Cerebellar nuclear complex (tissue), 1 donor: ENCODE measurements at places on chromosomes 5 and 9.

GRCh38 chr9:124019771-124020519 is 8.4 kb downstream of the LHX2 start:
- no peak for DNase-seq

DNA sequence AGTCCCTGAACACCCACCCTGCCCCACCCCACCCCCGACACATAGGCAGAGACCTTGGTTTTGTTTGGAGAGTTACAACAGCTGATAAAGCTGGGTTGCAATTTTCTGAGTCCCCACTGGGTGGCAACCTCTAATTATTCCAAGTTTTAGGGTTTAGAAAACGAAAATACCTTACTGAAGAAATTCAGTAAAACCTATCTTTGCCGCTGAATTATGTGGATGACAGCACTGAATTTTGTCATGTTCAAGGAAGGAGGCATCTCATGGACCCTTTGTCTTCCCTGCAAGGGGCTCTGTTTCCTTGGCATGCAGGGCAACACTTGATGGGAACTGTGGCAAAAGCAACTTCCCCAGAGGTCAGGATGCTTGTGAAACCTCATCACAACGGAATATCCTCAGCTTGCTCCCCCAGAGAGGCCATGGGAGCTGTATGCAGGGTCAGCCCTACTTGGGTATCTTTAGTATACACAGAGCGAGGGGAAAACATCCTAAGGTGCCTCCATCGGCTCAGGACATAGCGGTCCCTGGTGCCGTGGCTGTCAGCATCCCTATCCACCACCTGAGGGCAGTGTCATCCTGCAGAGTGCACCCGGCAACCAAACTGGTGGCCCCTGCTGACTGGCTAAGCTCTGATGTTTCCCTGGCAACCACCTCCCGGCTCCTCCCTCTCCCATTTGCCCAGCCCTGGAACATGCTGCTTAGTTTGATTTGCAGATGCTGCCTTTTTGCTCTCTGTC is 123.1 kb downstream of the RXRA start:
- DNase-seq: peak; percentile 59

DNA sequence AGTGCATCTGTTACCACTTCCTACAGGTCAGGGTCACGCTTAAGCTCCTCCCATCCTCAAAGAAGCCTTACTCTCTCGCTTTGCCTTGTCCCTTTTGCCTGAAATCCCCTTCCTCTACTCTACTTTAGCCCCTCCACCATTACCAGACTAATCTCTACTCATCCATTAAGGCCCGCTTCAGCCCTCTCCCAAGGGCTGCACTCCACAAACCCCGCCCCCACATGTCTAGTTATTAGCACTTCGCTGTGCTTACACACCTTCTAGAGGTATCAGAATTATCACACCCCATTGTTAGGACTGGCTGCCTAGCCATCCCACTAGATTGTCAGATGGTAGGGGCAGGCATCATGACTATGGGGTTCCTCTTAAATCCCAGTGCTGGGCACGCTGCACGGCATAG is 565.7 kb upstream of the WWC1 start:
- no peak for DNase-seq

DNA sequence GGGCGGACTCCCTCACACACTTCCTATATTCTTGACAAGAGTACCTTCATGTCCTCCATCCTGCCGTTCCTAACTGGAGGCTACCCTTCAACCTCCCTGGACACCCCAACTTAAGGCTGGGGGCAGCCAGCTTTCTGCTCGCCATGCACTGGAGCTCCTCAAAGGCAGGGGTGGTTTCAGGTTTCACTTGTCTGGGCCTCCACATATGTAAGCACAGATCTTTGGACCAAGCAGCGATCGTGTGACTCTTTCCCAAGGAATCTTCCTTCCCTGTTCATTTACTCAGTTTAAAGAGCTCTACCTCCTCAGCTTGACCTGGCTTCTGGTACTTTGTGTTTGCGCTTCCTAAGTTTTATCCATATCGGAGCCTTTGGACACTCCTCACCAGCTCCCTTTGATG is 34.2 kb upstream of the TRPC7 start:
- no peak for DNase-seq

DNA sequence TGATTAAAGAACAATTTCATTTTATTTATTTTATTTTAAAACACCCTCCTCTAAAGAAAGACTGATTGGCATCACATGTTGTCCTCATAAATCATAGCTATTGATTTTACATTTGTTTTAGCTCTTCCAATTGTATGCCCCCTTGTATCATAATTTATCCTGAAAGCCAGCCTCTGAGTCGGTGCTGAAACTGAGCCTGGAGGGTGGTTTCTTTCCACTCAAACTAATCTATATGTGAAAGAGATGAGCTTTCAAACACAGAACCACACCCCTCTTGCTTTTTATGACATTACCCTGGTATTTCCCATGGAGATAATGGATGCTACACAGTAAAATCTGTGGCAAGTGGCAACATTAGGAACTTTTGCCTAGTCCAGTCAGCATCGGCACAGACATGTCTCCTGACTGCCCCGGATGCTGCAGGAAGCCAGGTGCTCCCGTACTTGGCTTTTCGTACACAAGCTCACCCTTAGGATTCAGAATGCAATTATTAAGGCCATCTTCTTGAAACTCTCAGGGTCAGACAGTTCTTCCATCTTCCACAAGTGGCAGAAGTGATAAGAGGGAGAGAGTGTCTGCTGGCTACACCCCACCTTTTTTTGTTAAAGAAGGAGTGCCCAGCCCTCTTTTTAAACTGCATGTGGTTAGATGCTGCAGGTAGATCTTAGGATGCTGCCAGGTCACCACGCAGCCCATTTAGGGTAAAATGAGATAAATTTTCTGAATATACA is 91.1 kb downstream of the SNCAIP start:
- peak; percentile 14 for DNase-seq
